ENCODE measurements at places on chromosomes 3 and 15.
A peak's percentile ranks its signal among the peaks of the same experiment; 100 is the strongest.

DNA sequence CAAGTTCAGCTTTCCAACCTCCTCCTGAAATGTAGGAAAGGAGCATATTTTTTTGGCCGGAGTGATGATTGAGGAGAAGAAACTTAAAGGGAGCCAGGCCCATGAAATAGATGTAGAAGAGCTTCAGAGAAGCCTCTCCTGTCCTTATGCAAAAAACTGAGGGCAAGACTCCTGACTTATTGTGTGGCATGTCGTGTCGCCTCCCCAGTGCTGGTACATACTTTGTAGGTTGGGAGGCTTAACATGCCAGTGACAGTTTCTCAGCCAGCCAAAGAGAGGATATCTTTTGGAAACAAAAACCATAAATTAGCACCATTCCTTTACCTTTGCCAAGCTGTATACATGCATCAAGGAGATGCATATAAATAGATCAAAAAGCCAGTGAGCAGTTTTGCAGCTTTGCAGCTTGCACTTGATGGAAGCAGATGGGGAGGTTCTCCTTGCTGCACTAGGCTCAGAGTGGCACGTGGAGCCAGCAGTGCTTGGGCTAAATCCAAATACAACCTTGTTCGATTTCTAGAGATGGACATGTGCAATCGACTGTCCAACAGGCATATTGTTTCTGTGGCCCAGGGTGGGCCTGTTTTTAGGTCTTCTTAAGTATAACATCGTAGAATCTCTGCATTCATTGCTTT lies 10.2 kb downstream of the SLCO3A1 start:
- DNase-seq = no peak

DNA sequence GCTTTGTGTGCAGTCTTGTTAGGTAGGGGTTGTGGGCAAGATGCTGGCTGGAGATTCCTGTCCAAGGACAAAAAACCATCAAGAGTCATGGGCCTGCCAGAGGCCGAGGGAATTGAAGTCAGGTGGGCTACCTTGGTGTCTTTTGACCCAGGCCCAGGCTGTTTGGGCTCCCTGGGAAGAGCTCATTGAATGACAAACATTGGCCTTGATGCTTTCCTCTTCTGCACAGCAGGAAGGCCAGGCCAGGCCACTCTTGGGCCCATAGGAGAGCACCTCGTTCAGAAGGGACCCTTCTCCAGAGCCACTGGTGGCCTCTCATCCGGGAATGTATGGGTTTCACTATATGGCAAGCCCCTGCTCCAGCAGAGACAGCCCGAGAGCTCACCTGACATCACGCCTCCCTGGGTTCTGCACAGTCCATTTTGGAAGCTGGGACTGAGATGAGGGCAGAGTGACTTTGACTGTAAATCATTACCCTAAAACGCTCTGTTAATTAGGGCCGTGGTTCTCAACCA lies 169.1 kb downstream of the NSMCE3 start:
- DNase-seq = no peak

DNA sequence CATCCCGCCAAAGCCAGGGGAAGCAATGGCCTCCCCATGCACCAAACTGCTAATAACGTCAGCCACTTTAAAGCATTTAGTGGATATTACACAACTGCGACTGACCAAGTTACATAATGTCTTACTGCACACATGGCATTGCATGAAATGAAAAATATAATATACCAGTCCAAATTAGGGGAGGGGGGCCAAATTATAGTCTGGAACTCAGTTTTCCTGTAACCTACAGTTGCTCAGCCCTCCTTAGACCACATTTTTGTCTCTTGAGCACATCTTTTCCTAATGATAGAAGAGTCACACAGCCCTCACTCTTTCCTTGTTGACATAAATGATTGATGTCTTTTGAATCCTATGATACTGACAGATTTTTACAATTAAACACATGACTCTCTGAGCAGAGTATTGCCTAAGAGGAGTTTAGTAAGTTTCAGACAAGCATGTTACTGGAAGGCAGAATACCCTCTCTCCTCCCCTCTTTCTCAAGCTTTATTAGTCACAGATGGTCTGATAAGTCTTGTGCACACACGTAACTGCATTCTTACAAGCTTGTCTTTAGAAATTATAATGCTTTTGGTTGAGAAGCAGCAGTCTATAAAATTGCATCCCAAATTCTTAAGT lies 1.1 kb upstream of the PLD1 start:
- no peak for DNase-seq

DNA sequence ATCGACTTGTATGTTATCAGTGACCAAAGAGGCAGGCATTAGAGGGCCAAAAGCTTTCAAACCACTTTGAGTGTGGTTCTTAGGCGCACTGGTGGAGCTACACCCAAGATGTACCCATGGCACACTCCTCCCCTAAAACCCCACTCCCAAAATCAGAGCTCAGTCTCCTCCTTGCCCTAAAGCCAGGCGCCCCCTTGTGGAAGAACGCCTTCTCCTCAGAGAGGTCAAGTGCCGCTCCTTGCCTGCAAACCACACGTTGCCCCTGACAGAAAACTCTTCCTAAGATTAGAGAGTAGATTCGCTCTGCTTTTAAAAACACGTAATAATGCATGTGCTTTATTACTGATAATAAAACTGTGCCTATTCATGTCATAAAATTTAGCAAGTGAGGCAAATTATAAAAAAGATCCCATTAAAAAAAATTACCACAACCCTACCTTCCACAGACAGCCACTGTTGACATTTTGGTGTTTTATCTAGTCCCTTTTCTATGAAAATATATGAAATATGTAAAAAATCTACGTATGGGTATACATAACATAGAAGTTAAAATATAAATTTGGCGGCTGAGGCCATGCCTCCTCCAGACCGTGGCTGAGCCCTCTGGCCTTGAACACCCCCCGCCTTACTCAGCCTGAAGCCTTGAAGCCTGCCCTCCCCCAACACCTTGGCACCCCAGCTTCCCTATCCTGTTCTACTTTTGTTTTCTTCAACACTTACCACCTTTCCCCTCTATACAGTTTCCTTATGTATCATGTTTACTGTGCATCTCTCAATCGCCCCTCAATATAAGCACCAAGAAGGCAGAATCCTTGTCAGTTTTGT lies 33.5 kb downstream of the BCL2L10 start:
- DNase-seq = peak; percentile 71

- DNase-seq = no peak
These were observed 38.1 kb downstream of the FSIP1 start for GRCh38 chr15:39744334-39745103.

- no peak for DNase-seq
These were observed 150.3 kb upstream of the MCTP2 start for GRCh38 chr15:94080989-94081605.

- DNase-seq = no peak
These were observed 25.8 kb downstream of the SIAH2 start for GRCh38 chr3:150736903-150737832.

- no peak for DNase-seq
These were observed 5.3 kb upstream of the MTFMT start for GRCh38 chr15:65034719-65035118.

DNA sequence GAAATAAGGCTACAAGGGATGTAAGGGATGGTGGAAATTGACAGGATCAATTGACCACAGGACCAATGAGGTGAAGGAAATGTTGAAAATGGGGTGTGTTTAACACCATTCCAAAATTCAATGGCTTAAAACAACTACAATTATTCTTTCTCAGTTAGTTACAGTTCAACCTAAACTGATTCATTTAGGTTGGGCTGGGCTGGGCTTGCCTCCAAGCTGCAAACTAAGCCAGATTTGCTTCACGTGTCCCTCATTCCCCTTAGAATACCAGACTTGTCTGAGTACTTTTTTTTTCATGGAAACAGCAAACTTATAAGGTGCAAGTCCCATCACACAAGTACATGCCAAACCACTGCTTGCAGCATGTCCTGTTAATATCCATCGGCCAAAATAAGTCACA lies 280.1 kb downstream of the NEK10 start:
- DNase-seq = no peak

DNA sequence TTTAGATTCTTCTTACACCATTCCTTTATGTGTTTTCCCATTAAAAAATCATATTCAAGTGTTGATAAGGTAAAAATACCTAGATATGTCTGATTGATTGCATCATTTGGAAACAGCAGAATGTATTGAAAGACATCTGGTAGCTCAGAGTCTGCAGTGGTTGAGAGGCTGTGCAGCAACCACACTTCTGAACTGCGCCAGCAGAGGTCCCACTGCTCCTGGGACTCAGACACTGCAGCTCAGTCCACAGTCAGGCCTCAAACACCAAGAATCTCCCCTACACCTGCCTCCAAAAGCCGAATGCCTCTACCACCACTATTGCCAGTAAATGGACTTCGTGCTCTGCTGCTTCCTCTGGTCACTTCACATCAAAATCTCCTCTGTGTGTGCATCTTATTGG lies 176.9 kb upstream of the LMCD1 start:
- DNase-seq = peak; percentile 26

- DNase-seq = no peak
These were observed 111.2 kb upstream of the SUCLG2 start for GRCh38 chr3:67765575-67765974.

DNA sequence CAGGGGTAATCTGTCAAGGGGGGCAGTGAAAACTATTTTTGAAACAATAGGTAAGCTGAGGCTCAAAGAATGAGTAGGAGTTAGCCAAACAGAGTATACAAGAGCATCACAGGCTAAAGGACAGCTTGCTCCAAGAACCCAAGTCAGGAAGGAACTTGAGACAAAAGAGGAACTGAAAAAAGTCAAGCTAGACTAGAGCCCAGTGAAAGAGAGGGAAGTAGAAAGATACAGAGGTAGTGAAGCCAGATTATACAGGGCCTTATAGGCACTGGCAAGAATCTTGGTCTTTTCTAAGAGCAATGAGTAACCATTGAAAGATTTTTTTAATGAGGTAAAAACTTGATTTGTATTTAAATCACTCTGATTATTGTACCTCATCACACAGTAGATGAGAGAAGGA lies 69.9 kb downstream of the FILIP1L start:
- DNase-seq = no peak

- no peak for DNase-seq
These were observed 8.5 kb downstream of the TRAT1 start for GRCh38 chr3:108830991-108831614.

DNA sequence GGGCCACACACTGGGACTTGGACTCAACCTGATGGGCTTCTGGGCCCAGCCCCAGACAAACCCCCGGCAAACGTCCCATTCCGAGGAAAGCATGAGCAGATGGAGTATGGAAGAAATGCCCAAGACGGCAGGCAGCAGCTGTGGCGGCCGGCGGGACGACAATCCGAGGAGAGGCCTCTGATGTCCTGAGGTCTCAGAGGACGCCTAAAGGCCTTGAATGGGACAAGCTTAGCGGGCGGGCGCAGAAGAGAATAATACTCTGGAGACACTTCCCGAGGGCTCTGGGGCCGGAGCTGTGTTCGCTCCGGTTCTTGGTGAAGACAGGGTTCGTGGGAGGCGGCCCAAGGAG lies 482 bp upstream of the OGG1 start:
- no peak for DNase-seq

DNA sequence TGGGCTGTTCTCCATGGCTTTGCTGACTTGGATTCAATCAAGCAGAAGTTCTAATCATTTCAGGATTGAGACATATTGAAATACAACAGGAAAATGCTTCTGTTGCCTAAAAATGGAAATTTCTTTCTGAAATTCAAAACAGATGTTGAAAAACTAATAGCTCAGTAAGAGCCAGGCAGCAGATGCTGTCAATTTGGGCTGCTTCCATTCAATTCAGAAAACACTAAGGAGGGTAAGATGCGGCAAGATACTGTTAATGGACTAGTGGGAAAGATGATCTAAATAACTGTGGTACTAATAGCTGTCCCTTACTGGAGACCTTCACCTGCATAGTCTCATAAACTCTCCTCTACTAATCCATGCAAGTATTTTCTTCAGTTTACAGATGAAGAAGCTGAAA lies 53.5 kb downstream of the DGKG start:
- no peak for DNase-seq

DNA sequence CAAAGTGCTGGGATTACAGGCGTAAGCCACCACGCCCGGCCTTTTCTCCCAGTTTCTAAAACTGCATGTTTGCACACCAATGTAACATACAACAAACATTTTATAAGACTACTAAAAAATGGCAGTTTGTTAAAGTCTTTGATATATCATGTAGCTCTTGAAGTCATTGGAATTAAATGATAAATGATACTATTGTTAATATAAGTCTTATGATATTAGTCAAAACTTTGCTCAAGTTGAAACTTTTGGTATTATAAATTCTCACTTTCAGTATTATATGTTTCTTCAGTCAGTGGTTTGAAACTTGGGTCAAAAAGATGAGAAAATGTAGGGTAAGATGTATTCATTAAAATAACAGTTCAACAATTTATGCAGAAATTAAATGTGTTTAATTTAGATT lies 117.6 kb upstream of the TBL1XR1 start:
- no peak for DNase-seq

GRCh38 chr3:109640146-109640652 lies 302.9 kb upstream of the DPPA4 start:
- no peak for DNase-seq

DNA sequence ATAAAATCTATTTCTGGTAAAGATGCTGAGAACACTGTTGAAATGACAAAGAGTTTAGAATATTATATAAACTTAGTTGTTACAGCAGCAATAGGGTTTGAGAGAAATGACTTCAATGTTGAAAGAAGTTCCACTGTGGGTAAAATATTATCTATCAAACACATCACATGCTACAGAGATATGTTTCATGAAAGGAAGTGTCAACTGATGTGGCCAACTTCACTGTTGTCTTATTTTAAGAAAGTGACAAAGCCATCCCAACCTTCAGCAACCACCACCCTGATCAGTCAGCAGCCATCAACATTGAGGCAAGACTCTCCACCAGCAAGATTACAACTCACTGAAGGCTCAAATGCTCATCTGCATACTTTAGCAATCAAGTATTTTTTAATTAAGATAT lies 20.2 kb downstream of the TMEM39A start:
- DNase-seq = no peak

DNA sequence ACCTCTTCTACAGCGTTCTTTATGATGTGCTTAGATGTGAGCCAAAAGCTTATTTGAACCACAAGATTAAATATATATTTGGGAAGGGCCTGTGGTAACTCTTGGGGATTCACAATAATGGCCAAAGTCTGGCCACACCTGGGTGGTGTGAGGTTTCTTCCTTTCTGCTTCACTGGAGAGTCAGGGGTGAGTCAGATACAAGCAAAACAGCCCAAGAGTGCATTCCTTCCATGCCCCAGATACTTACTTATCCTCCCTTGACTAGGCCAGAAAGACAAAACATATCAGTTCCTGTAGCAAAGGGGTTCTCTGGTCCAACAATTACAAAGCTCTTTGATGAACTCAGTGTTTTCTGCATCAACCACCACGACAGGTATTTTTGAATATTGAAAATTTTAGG lies 941 bp downstream of the ZBED2 start:
- DNase-seq = no peak

Data from stimulated activated naive CD4-positive, alpha-beta T cell treated with Interleukin-2 at 50 U/mL for 16 hours (primary cell).